Spleen (tissue), 13 donors: ENCODE measurements at places on chromosomes 7 and 10. TPM values are rescaled to one million over a fixed set of nuclear protein-coding genes. Genes with fewer than 3 reads are reported as not detected.

- no peak for DNase-seq
Observed at GRCh38 chr7:28076423-28077200, 104.0 kb downstream of the JAZF1 start.

- no peak for DNase-seq
Observed at GRCh38 chr10:408236-408635, 273.0 kb downstream of the ZMYND11 start.

GRCh38 chr7:137360087-137360679 is 16.6 kb upstream of the PTN start:
- no peak for DNase-seq

DNA sequence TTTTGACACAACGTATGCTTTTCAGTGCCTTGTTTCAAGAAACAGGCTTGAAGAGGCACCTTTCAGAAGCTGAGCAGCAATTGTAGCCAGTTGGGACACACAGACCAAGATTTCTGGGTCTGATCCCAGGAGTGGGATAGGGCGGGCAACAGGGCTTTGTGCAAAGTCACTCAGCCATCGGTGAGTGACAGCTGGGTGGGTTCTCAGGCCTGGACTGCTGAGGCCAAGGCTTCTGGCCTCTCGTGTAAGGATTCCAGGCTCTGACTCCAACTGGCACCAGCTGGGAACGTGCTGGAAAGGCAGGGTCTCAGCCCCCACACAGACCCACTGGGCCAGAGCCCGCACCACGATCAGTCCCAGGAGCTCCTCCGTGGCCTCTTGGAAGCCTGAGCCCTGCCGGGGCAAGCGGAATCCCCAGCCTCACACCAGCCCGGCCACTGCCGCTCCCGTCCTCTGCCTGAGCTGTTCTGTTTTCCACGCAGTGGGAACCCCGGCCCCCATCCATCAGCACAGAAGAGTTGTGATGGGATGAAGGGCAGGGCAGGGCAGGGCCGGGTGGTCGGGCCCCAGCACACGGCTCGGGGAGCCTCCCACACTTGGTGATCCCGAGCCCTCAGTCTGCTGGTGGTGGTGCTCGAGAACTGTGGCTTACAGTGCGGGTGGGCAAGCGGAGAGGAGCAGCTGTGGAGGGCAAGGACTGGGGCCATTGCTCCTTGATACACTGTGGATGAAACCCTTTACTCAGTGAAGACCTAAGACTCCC is 46.8 kb downstream of the VIPR2 start:
- peak; percentile 55 for DNase-seq

GRCh38 chr10:102613785-102614184 is 30.5 kb upstream of the TRIM8 start:
- DNase-seq: peak; percentile 51

DNA sequence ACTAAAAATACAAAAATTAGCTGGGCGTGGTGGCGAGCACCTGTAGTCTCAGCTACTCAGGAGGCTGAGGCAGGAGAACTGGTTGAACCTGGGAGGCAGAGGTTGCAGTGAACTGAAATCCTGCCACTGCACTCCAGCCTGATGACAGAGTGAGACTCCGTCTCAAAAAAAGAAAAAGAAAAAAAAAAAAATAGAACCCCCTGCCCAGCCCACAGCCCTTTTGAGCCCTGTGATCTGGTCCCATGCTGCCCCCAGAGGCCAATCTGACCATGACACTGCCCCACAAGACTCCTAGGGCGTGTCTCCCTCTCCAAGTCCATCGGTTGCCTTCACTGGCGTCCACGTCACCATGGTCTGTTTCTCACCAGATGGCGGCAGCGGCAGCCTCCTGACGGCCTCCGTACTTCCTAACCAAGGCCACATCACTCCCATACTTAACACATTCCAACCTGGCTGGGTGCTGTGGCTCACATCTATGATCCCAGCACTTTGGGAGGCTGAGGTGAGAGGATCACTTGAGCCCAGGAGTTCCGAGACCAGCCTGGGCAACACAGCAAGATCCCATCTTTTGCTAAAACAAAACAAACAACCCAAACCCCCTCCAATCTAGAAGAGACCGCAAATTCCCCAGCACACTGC is 18.0 kb downstream of the STX1A start:
- no peak for DNase-seq

GRCh38 chr10:113304726-113305125 is 248.1 kb upstream of the HABP2 start:
- no peak for DNase-seq

GRCh38 chr7:130971297-130971696 is 237.3 kb upstream of the KLF14 start:
- no peak for DNase-seq

DNA sequence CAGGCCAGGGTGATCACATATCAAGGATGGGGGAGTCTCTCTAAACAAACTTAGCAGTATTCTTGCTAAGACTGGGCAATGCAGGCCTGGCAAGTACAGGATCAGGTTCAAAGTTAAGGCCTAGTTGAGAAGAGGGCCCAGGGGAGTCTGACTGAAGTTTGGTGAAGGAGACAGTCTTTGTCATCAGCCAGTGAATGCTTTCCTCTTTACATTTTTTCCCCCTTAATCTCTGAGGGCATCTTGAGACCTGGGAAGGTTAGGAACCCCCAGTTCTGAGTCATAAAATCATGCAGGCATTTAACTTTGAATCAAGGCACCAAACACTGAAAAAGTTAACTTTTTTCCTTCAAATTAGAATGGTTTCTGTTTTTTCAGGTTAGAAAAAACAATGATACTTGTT is 311.5 kb downstream of the REEP3 start:
- no peak for DNase-seq

DNA sequence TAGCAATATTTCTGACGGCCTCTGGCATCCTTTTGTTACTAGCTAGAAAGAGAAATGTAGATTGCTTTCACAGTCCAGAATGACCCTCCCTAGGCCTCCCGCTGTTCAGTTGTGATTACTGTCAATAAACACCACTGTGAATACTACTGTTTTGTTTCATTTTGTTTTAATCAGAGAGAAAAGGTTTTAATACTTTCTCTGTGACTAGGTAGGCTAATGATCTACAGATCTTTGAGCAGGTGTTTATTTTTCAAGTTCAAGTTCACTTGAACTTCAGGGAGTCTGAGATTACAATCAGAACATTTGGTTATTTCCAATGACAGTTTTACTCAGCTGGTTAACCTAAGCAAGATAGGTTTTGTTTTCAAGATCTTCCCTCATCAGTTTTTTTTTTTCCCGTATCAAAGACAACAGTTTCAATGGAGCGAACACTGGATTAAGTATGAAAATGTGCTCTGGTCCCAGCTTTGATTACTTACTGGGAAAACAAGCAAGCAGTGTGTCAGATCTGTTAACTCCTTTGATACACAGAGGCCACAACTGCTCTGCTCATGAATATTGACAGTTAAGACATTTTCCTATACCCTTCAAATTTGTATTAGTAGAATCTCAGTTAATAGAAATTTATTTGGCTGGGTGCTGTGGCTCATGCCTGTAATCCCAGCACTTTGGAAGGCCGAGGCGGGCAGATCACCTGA is 34.8 kb downstream of the VKORC1L1 start:
- no peak for DNase-seq

- no peak for DNase-seq
Observed at GRCh38 chr7:144437370-144438191, 34.1 kb upstream of the NOBOX start.

GRCh38 chr10:52318822-52319464 is 4.9 kb downstream of the DKK1 start:
- DNase-seq: no peak

- no peak for DNase-seq
Observed at GRCh38 chr7:151246102-151246850, 2.2 kb downstream of the SMARCD3 start.

GRCh38 chr7:126780993-126781392 is 471.7 kb downstream of the GRM8 start:
- no peak for DNase-seq

DNA sequence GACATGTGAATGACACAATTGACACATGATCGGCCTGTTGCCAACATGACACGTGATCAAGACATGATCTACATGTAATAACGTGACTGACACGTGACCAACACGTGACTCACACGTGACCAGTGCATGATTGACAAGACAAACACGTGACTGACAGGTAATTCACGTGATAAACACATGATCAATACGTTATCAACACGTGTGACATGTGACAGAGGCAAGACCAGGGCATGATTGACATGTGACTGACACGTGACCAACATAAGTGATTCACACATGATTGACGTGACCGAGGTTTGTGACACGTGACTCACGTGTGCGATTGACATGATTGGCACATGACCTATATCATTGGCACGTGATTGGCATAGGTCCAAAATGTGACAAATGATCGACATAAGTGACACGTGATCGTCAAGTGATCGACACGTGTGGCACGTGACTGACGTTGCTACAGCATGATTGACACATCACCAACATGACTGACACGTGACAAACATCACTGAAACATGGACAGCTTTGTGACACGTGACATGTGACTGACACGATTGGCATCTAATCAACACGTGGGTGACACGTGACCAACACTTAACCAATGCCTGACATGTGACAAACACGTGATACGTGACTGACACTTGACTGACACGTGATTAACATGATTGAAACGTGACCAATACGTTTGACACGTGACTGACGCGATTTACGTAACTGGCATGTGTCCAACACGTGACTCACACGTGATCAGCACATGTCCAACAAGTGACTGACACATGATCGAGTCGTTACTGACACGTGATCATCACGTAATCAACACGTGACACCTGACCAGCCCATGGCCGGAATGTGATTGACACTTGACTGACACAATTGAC is 23.0 kb downstream of the CRPPA start:
- no peak for DNase-seq

The TAS2R4 gene
- total RNA-seq: 3.6 TPM

The ITIH2 gene
- total RNA-seq: not detected

The LAMB4 gene
- total RNA-seq: 0.20 TPM

The GNAT3 gene
- total RNA-seq: not detected

The MLXIPL gene
- total RNA-seq: not detected

The SFRP4 gene
- total RNA-seq: 29.3 TPM

The PPP1R9A gene
- 20.4 TPM for total RNA-seq

The MCM10 gene
- 1.4 TPM for total RNA-seq

The CYP3A7 gene
- total RNA-seq: not detected
